H1 (cell line): ENCODE measurements at places on chromosomes 12 and 14.

DNA sequence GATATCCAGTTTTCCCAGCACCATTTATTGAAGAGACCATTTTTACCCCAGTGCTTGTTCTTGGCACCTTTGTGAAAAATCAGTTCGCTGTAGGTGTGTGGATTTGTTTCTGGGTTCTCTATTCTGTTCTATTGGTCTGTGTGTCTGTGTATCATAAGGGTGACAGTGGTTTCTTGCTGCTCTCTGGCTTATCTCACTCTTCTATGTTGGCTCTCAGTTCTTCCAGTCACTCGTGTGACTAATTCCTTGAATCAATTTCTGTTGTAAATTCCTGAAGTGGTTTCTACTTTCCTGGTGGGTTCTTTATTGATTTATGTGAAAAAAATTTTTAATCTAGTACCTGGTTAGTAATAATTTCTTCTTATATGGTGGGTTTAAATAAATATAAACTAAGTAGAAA, 58.3 kb downstream of the OTOGL start:
- no peak for DNase-seq

DNA sequence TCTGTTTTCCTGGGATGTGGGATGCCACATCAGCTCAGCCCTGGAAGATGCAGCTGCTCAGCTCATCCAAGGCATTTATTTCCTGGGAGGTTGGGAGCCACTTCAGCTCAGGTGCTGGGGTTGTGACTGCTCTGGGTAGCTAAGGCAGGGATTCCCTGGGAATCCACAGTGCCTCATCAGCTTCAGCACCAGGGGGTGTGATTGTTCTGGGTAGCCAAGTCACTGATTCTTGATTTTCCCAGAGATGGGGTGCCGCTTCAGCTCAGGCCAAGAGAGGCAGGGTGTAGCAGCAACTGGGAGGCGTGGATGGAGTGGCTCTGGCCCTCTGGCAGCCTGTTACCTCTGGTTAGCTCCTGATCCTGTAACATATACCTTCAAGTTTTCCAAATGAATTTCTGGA, 81.3 kb upstream of the PRMT8 start:
- no peak for DNase-seq

- no peak for DNase-seq
These were observed 201.9 kb downstream of the FOXN3 start for GRCh38 chr14:89215114-89215513.

- no peak for DNase-seq
These were observed at the start of gene HOXC6 for GRCh38 chr12:54028314-54029201. HOXC6 (plus strand) TSS chr12:54028440; CDS start chr12:54028522, 82 bp downstream.

DNA sequence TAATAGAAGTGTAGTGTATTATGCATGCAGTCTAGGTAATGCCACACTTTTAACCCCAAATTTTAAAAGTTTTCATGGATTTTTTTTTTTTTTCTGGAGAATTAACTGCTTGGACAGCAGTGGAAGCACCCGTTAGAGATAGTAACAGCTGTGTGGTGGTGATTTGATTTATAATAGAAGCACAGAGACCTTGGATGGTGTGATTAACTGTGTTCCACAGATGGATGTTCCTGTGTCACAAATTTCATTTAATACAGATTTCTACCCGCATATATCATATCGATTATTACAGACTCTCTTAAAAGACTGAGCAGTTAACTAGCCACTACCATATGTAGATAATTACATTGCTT, 47.0 kb downstream of the IFT81 start:
- no peak for DNase-seq

- no peak for DNase-seq
These were observed 112.1 kb downstream of the DPF3 start for GRCh38 chr14:72781561-72782508.

DNA sequence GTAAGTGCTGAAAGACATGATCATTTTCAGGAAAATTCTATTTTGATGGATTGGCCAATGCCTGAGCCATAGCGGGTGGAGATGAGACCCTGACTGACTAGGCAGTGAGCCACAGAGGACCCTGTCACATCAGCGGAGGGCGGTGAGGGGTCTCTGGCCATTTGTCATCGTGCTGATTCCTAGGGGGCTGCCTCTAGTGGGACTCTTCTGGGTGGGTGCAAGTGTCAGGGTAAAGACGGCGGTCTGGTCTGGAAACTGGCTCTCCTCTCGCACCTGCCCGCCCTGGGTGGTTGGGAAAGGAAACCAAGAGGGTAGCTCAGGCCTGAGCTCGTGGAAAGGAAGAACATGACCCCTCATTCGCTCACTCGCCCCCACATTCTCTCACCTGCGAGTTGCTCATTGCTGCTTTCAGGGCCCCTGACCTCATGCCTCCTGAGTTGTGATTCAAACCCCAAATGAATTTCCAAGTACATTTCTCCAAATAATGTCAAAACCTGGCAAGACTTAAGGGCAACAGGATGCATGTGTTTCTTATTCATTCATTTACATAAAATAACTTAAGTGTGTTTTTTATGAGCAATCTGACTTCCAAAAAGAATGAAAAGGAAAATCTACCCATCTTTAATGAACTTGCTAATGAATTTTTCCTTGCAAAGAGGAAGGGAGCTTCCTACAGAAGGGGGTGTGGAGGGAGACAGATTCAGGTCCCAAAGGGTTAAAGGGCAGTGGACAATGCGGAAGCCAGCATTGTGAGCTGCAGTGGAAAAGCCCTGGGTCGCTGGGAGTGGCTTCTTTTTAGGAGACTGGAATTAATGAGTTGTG, 12.8 kb downstream of the MEG3 start:
- DNase-seq, result no peak

DNA sequence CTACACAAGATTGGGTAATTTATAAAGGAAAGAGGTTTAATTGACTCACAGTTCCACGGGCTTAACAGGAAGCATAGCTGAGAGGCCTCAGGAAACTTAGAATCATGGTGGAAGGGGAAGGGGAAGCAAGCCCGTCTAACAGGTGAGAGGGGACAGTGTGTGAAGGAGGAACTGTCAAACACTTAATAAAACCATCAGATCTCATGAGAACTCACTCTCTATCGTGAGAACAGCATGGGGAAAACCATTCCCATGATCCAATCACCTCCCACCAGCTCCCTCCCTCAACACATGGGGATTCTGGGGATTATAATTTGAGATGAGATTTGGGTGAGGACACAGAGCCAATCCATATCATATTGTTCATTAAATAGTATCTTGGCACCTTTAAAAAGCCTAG, 56.1 kb downstream of the EPS8 start:
- DNase-seq, result no peak

DNA sequence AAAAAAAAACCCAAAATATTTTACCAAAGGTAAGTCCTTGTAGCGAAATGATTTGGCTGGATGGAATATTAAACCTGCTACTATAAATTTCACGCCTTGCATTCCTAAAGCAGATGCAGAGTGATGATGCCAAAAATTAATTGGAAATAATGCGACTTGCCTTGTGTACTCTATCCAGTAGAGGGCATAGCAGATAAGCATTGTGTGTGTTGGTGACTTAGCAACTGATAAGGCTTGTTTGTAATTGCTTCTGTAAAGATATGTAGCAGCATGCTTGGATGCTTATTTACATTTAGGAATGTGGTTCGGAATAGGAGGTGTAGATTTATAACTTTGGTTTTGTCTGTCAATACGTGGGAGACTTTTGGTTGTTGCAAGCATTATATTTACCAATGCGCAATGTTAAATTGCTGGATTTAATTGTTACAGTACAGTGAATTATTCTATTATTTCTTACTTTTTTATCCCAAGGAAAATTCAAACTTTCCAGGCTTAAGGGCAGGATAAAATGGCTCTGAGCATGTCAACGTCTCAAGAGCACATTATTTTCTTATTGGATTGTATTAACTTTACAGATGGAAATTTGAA, 80.5 kb downstream of the TMEM260 start:
- no peak for DNase-seq

- no peak for DNase-seq
These were observed 595 bp upstream of the METAP2 start for GRCh38 chr12:95473231-95473883.

- DNase-seq, result no peak
These were observed 13.3 kb upstream of the OAS3 start for GRCh38 chr12:112924986-112925385.

DNA sequence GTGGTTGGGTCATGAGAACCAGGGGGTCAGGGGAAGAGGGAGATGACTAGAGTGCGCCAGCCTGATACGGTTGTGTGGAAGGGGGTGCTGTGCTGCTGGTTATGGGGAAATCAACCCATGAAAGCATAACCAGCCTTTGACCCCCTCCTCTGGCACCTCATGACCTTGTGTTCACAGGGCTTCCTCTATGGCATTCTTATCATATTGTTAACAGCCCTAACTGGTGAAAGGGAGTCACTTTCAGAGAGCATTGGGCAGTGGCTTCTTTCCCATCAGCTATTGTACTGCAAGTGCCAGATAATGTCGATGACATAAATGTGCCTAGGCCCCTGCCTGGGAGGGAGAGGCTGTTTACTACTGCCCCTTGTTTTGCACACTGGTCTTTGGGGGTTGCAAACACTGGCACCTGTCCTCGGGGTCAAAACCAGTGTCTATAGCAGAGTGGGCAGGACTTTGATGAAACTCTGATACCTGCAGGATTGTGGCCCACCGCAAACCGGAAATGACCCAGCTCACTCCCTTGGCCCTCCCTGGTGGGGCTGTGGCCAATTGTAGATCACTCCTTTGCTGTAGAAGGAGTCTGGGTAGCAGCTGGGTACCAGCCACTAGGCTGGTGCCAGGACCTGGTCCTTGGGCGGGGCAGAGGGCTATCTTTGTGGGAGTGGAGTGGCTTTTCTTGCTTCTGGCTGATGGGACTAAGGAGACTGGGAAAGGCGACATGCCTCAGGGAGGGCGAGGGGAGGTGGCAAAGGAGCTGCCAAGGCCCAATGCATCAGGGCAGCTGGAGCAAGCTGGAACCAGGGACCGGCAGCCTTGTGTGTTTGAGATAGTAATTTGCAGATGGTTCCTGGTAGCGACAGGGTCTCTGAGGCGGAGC, 634 bp upstream of the TMEM63C start:
- DNase-seq, result no peak

- DNase-seq, result no peak
These were observed 149.5 kb downstream of the ETV6 start for GRCh38 chr12:11798856-11799501.

- DNase-seq, result no peak
These were observed 61.6 kb downstream of the RAD51B start for GRCh38 chr14:67881225-67881624.

- no peak for DNase-seq
These were observed 19.9 kb downstream of the SETD3 start for GRCh38 chr14:99460793-99461192.

DNA sequence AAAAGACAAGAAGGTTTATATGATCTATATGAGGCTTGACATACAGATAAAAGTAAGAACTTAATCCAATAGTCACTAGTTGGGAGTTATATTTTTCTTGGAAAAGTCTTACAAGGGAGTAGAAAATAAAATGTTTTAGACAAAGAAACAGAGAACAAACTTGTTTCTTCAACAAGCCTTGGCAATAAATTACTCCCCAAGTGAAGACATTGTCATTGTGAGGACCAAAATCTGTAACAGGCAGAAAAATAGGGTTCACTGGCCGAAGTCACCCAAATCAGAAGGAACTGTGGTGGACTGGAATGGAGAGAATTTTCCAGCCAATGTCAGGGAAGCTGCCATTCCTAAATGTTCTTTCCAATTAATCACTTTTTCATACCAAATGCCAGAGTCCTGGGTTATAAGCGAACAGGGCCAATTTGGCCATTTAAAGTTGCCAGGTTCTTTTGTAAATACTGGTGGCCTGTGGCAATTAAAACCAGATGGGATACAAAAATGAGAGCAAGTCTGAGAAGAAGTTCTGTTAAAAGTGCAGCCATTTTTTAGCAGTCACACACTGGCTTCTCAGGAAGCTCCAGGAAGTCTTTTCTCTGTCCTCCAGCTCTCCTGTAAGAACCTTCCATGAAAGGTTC, 117.3 kb upstream of the OVCH1 start:
- DNase-seq, result no peak

DNA sequence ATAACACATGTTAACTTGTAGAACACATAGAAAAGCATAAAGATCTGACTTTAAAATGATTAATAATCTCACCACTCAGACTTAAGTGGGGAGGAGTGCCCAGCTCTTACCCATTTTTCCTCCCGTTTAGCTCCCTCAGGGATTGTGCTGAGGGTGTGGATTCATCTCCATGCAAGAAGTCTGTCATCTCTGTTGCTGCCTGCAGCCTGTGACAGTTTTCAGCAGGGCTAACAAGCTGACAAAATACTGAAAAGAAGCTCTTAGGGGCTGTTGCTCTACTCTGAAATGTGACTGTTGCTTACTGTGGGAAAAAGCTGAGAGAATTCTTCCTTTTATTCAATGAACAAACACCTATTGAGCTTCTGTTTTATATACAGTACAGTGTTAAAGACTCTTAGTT, 216.2 kb downstream of the CPNE8 start:
- no peak for DNase-seq

- no peak for DNase-seq
These were observed 114.0 kb downstream of the MSRB3 start for GRCh38 chr12:65392491-65392890.

GRCh38 chr12:76634133-76634532, 74.6 kb upstream of the OSBPL8 start:
- DNase-seq, result no peak

GRCh38 chr14:100065942-100066574, 836 bp downstream of the EVL start:
- no peak for DNase-seq

DNA sequence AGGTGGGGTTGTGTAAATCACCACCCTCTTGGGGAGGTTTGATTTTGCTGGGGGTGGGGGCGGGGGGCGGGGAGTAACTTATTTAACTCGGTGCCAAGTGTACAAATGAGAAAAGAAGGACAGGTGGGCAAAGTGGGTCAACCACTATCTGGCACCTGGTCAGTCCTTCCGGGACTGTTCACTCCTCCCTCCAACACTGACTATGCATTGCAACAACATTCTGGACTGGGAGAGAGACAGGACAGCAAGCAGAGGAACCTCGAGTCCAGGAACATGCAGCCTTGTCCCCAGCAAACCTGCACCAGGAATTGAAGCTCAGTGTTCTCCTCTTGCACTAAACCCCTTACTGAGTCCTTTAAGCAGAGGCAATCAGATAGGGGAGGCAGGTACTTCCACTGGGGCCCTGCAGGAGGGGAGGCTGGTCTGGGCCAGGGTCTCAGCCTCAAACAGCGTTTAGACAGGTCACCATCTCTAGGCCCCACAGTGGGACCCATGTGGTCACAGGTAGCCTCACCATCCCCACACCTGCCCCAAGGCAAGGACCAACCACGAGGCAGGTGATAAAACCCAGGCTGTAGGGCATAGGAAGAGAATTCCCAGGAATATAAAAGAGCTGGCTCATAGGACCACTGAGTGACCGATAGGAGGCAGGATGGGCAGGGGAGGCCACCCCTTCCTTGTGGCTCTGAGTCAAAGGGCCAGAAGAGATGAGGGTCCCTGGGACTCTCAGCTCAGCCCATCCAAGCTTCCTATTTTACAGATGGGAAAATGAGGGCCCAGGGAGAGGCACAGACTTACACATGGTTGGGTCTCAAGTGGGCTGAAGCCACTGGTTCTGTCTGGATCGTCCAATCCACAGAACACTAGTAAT, 9.8 kb downstream of the CCDC85C start:
- no peak for DNase-seq
